ENCODE measurements at places on chromosomes 12 and 14.
A peak's percentile ranks its signal among the peaks of the same experiment; 100 is the strongest.

DNA sequence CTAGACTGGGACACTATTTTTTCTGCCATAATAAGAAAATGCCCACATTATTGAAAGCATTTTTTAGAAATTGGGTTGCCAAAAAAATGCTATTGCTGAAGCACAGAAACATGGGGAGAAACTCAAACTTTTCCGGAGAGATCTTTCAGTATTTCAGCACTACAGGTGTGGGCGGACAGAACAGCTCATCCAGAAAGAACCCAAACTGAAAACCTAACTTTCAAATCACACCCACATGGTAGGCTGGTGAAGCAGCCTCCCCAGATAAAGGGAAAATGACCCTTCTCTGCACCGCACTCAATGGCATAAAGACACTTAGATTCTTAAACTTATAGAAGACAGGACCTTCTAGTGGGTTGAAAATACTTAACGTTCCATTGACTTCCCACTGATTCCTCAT is 62.3 kb upstream of the TMPO start:
- DNase-seq: no peak

GRCh38 chr12:117966511-117966910 is 2.3 kb downstream of the KSR2 start:
- no peak for DNase-seq

DNA sequence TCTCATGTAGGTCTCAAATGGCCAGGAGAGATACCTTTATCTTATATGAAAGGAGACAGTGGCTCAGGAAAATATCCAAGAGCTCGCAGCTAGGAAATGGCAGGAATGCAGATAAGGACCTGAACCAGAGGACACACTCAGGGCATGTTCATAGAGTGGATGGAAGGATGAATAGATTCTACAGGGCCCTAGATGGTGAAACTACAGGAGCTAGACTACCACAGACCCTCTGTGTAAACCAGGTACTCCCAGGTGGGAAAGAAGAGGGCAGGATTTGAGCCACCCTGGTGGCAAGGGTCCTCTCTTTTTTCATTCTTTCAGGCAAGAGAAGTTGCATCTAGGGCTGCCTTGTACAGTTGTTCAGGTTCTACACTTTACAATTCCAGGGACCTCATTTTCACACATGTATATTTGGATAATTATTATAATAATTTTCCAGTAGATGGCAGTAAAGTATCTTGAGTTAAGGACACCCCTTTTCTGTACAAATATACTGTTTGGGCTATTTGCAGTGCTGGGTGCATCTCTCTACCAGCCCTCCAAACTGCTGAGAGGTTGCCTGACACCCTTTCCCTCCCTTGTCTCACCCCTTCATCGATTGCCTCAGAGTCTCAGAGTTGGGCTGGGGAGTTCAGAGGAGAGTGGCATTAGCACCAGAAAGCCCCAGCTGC is 10.5 kb upstream of the ZDHHC22 start:
- peak; percentile 64 for DNase-seq

GRCh38 chr12:27185234-27186021 is 58.7 kb upstream of the STK38L start:
- DNase-seq: no peak

DNA sequence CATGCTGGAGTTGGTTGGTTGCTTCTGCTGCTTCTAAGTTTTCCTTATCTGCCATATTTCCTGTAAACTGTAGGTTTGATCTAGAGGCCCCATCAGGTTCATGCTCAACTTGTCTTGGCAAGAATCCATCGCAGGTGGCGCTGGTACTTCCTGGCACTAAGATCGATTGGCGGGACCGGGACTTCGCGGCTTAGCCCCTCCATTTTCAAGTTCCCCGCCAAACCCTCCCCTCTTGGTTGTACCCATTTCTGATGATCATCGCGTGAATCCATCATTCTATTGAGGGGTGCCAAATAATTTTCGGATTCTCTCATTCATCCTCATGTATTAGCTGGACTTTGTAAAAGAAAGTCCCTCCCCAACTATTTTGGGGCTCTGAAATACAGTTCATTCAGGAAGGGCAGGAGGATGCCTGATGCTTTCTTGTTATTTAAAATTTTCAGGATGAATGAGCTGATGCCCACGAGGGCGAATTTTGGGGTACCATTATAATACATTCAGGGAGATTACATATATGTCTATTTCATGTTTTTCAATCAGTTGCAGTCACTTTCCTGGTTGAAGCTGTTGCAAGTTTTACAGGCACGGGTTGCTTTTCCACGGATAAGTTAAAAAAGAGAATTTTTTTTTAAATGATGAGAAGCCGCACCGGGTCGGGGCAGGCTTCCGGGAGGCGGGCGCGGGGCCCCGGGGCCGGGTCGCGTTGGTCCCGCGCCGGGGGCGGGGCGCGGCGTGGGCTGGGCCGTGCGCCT is 395 bp upstream of the BRI3BP start:
- peak; percentile 79 for DNase-seq

DNA sequence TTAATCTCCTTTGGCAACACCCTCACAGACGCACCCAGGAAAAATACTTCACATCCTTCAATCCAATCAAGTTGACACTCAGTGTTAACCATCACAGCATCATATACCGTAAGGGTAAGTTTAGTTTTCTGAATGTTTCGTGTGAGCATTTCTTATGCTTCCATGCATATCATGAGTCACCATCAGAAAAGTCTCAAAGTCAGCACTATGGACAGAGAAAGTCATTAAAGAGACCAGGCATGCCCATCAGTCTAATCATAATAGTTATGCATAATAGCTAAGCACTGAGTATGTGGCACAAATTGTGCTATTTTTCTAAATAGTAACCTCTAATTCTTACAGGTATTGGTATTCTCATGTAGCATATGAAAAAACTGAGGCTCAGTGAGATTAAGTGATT is 158.8 kb upstream of the PRMT8 start:
- peak; percentile 61 for DNase-seq

GRCh38 chr14:75427126-75427481 is 718 bp upstream of the JDP2 start:
- DNase-seq: no peak
